ENCODE measurements at places on chromosomes 3 and 15. TPM values are rescaled to one million over a fixed set of nuclear protein-coding genes. Genes with fewer than 3 reads are reported as not detected.
A peak's percentile ranks its signal among the peaks of the same experiment; 100 is the strongest.

GRCh38 chr15:70200511-70201424, 103.1 kb upstream of the TLE3 start:
- peaks cover 26% of the 10 kb centered on the region for H3K4me1 ChIP-seq
- no peaks in the 10 kb centered on the region for H3K36me3 ChIP-seq
- no peak overlapping the region for H3K27ac ChIP-seq

DNA sequence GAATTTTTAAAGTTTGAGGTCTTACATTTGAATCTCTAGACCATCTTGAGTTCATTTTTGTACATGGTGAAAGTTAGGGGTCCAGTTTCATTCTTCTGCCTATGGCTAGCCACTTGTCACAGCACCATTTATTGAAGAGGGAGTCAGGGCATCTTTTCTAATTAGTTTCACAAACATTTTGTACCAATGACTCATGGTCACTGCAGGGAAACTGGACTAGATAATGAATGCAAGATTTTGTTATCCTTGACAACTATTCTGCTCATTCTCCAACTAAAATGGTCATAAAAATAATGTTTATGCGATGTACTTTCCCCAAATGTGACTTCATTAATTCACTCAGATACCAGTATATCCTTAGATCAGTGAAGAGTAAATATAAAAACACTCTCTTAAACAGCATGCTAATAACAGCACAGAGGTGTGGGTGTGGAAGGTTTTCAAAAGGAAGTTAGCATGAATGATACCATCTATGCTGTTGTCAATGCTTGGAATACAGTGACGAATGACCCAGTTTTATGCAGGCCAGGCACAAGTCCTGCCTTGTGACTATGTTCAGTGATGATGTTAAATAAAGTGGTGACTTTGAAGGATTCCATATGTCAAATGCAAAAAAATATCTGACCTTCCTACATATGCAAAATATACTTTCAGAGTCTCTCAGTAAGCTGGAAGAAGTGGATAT, 314.9 kb upstream of the TMCO5A start:
- no peaks in the 10 kb centered on the region for H3K36me3 ChIP-seq
- H3K4me3 ChIP-seq, result no peak overlapping the region
- H3K4me1 ChIP-seq, result no peaks in the 10 kb centered on the region
- DNase-seq, result no peak

DNA sequence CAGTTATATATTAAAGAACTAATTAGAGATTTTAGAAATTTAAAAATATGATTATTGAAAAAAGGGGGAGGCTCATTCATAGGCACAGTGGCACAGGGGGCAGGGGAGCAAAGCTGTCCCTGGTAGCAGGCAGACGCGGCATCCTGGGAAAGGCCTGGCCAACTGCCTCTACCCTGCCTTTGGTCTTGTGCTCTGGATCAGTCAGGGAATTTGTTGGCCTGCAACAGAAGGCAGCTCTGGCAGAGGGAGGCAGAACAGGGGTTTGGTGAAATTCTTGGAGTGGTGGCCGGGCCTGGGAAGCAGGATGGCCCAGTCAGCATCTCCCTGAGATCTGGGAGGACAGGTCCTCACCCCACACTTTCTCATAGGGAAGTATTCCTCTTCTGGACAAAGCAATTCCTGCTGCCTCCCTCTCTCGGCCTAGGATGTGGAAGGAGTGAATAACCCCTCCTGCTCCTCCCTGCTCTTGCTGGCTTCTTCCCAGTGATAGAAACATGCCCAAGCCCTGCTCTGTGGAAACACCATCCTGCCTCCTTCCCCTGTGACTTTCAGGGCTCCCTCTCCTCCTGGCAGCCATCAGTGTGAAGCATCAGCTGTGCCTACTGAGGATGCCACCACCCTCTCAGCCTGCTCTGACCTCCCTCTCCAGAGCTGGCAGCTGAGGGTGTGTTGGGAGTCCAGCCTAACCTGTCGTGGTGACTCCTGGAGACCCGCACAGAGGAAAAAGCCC, 26.9 kb downstream of the PRR20G start:
- no peaks in the 10 kb centered on the region for H3K36me3 ChIP-seq
- DNase-seq, result no peak
- no peak overlapping the region for H3K27ac ChIP-seq
- no peaks in the 10 kb centered on the region for H3K4me1 ChIP-seq

The PDE12 gene
- total RNA-seq, result 23.2 TPM

DNA sequence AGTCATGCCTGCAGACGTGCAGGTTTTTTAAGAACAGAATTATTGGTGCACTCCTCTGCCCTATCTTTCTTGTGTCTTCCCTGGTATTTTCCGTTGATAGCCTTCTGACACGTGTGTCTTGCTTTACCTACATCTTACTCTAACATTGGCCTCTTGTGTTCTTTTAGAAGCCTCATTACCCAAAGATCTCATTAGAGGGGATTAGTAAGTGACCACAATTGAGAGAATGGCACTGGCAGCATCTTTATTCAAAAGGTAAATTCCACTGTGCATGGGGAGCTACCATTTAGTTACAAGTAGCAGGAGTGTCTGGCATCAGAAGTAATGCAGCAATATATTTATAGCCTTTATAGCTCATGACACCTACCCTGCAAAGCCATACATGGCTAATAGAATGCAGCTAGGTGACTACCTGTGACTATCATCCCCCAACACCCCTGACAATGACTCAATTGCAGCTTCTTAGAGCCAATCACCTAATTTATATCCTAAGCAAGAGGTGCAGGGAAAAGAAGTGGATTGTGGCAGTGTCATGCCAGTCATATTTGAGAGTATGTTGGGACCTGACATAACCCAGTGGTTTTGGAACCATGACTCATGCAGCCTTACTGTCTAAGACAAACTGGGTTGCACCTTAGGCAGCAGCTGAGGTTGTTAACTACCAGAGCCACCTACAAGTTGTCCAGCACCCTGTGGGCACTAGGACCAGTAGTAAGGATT, 164.8 kb downstream of the GRM7 start:
- H3K4me3 ChIP-seq, result no peak overlapping the region
- H3K27me3 ChIP-seq, result no peaks in the 10 kb centered on the region
- no peaks in the 10 kb centered on the region for H3K36me3 ChIP-seq
- no peaks in the 10 kb centered on the region for H3K4me1 ChIP-seq

The EPHB3 gene
- 5.6 TPM for total RNA-seq

DNA sequence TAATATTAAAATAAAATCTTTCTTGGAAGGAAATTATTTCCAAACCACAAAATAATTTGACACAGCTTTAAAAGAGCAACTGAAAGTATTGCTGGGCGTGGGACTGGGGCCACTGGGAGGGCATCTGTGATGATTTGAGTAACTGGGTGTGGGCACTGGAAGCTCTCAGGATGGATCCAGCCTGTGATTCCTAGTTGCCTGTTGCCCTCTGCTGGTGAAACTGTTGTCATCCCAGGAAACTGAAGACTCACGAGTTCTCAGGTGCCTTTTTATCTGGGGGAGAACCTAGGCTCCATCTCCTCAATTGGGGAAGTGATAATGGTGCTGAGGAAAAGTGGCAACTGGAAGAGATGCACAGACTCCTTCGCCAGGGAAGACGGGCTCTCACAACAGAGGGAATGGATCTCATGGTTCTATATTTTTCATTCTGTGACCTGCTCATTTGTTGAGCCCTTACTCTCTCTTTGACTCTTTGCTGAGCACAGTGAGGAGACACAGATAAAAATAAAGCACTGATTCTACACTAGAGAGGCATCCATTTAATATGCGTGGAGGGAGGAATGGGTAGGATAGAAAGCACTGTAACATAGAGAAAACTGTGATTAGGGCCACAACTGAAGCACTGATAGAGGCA, 61.6 kb downstream of the TPRG1 start:
- no peaks in the 10 kb centered on the region for H3K27me3 ChIP-seq
- peaks cover 8% of the 10 kb centered on the region for H3K4me1 ChIP-seq
- peak; percentile 68 for DNase-seq
- no peaks in the 10 kb centered on the region for H3K36me3 ChIP-seq

The TUSC7 gene
- not detected for total RNA-seq

The BUB1B gene
- total RNA-seq, result 62.7 TPM

DNA sequence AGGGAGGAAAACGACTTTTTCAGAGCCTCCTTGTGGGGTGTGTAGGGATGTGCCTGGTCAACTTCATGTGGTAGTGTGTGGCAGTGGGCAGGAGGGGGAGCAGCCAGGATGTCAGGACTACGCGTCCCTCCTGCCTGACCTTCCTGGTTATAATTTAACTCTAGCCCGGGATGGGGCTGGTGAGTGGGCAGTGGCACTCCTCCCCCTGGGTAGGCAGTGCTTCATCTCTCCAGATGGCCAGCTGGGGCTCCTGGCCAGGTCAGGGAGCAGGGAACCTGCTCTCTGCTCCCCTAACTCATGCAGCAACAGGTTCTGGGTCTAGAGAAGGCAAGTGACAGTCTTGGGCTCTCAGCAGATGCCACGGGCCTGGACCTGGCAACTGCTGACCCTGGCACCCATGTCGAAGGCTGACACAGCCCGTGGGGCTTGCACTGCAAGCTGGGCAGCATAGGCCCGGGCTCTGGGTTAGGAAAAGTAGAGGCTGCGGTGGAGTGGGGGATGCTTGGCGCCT, 2.6 kb downstream of the ITIH4 start:
- H3K4me3 ChIP-seq, result no peak overlapping the region
- H3K27ac ChIP-seq, result no peak overlapping the region
- DNase-seq, result peak; percentile 59
- no peaks in the 10 kb centered on the region for H3K27me3 ChIP-seq
- no peaks in the 10 kb centered on the region for H3K36me3 ChIP-seq

DNA sequence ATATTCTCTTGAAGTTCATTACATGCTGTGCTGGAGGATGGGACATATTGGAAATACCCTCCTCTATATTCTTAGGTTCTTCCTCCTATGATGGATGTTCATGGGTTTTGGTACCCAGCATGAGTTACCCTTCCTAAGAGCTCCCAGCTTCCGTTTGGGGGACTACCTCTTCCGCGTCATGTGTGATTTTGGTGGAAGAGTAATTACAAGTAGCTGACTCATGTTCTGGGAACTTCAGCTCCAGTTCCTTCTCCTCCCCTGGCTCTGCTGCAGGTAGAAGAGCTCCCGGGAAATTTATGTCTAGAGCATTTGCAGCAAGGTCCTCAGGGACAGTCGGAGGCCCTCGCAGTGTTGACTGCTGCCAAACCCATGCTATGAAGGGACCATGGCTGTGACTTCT, 208.8 kb upstream of the IL12A start:
- DNase-seq, result no peak
- H3K36me3 ChIP-seq, result no peaks in the 10 kb centered on the region
- no peak overlapping the region for H3K4me3 ChIP-seq

The TMIE gene
- not detected for total RNA-seq

DNA sequence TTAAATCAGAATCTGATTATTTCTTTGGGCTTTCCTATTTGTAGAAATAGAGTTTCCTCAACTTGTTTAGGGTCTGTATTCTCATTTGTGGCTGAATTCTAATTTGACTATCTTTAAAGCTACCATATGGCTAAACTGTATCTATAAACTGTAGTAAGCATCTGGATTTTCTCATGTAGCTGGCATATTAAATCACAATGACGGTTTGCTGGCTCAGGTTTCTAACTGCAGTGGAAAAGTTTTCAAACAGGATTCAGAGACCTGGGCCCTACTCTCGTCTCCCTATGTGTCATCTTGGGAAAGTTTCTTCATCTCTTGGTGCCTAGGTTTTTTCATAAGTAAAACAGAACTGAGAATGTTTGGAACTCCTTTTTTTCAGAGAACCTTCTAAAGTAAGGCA, 68.3 kb downstream of the GALK2 start:
- DNase-seq, result no peak
- H3K27ac ChIP-seq, result no peak overlapping the region
- H3K4me3 ChIP-seq, result no peak overlapping the region
- H3K4me1 ChIP-seq, result no peaks in the 10 kb centered on the region

DNA sequence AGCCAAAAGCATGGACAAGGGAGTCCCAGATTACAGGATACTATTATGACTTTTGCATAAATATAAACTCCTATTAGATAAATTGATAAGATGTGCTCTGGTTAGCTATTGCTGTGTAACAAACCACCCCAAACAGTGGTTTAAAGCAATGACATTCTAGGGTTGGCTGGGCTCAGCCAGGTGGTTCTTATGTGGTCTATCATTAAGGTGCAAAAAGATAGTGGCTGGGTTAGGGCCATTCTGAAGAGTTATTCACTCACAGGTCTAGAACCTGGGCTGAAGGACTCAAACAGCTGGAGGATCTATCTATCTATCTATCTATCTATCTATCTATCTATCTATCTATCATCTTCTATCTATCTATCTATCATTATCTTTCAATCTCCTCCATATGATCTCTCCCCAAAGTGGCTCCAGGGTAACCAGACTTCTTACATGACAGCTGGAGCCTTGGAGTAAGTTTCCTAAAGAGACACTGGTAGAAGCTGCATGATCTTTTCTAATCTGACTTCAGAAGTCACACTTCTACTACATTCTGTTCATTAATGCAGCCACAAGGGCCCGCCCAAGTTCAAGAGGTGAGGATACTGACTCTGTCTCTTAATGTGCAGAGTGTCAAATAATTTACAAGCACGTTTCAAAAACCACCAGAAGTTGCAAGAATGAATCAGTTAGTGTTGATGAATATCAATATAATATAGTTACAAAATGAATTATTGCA, 74.9 kb upstream of the XCR1 start:
- H3K27me3 ChIP-seq, result no peaks in the 10 kb centered on the region
- no peaks in the 10 kb centered on the region for H3K4me1 ChIP-seq
- H3K36me3 ChIP-seq, result no peaks in the 10 kb centered on the region
- no peak overlapping the region for H3K4me3 ChIP-seq
- H3K27ac ChIP-seq, result no peak overlapping the region

The CPB1 gene
- total RNA-seq, result not detected

The OPA1 gene
- 74.6 TPM for total RNA-seq

The ANO10 gene
- total RNA-seq, result 27.6 TPM

GRCh38 chr3:148937467-148938255, 53.7 kb upstream of the GYG1 start:
- no peaks in the 10 kb centered on the region for H3K4me1 ChIP-seq
- no peak for DNase-seq
- no peaks in the 10 kb centered on the region for H3K27me3 ChIP-seq
- no peak overlapping the region for H3K4me3 ChIP-seq
- H3K27ac ChIP-seq, result no peak overlapping the region

The TPRA1 gene
- total RNA-seq, result 36.8 TPM

Data from Caco-2 (cell line).